ENCODE measurements at places on chromosomes 6 and 20.

DNA sequence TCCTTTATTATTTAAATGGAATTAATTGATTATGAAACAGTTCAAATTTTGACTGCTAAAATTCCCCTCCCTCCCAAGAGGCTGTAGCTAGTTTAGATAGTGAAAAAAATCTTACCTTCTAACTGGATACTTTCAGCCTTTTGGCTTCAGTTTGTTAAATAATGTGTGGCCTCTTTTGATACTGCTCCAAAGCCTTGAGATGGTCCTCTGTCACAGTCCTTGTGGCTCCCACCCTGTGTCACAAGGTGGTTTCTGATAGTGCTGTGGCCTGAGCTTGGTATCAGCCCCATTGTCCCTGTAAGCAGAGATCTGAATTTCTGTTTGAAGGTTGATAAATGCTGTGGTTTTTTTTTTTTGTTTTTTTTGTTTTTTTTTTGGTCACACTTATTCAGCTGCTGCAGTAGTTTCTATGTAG lies 20.8 kb downstream of the PANK2 start:
- no peak for DNase-seq

- DNase-seq: no peak
Observed at GRCh38 chr20:51121901-51122412, 99.0 kb upstream of the KCNG1 start.

GRCh38 chr20:44083220-44083933 lies 103.6 kb downstream of the JPH2 start:
- DNase-seq: no peak

DNA sequence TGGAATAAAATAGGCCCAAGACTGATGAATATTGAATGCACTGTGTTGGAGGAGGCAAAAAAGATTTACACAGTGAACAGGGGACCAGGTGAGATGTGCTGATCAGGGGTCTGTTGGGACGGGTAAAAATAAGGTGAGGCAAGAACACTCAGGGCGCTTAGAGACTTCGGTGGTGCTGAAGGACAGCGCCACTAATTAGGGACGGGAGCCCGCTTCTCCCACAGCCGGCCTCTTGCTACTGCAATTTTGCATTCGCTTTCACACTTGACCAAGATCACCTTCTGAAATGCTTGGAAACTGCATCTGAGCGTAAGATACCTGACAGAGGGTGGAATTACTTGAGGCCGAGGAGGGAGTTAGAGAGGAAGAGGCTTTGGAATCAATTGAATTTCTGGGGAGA lies 7.3 kb downstream of the TFAP2D start:
- no peak for DNase-seq

DNA sequence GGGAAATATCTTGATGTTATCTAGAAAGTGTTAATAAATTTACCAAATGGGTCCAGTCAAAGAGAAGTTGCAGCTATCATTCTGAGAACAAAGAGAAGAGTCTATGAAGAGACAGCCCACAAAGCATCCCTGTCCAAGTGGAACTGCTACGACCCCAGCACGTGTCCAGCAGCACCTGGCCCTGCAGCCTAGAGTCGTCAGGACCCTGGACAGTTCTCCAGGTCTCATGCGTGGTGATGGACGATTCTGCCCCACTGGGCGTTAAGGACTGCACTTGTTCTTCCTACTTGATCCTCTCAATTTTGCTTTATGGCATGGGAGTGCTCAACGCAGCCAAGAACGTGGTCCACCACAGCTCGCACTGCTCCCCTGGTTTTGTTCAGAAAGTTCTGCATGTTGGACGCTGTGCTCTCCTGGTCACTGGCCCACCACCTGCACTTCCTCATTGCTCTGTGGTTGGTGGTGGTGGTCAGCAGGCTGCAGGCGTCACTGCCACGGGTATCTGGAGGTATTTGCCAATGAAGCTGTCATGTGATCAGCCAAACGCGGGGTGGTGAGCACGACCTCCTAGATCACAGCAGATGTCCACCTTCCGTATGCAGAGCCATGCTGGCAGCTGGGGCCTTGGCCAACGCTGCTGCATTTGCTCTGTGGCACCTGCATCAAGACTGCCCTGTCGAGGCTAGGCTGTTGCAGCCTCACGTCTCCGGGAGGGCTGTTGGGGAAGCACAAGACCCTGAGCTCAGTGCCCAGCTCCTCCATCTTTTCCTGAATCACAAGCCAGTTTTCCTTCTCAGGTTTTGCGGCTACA lies 356.4 kb downstream of the CDH4 start:
- no peak for DNase-seq

DNA sequence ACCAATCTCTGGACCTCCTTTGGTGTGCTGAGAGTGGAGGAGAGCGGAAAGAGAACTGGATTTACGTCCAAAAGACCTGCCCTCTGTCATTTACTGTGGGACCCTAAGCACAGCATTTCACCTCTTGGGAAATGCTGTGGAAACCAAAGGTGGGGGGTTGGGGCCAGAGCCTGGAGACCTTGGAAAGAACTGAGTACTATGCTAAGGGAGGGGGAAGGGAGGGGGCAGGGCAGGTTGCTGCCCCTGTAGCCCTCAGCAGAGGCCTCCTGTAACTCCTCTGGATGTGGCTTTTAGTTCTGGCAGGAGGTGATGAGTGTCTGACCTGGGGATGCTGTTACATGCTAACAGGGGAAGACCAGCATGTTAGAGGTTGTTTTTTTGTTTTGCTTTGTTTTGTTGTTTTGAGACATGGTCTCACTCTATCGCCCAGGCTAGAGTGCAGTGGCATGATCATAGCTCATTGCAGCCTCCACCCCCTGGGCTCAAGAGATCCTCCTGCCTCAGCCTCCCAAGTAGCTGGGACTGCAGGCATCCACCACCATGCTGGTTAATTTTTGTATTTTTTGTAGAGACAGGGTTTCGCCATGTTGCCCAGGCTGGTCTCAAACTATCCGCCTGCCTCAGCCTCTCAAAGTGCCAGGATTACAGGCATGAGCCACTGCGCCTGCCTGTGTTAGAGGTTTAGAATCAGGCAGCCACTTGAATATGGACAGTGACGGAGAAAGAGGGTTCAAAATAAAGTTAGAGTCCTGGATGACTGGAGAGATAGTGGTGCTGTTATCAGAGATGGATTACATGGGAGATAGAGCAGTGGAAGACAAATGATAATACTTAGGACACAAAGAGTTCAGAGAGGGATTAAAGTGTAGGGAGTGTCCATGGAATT lies 18.4 kb upstream of the PARD6B start:
- DNase-seq: no peak

Measured in NCI-H1436 (cell line).